ENCODE measurements at places on chromosomes 5 and 9.

- DNase-seq = no peak
These were observed 13.8 kb upstream of the RANBP17 start for GRCh38 chr5:170848033-170848432.

DNA sequence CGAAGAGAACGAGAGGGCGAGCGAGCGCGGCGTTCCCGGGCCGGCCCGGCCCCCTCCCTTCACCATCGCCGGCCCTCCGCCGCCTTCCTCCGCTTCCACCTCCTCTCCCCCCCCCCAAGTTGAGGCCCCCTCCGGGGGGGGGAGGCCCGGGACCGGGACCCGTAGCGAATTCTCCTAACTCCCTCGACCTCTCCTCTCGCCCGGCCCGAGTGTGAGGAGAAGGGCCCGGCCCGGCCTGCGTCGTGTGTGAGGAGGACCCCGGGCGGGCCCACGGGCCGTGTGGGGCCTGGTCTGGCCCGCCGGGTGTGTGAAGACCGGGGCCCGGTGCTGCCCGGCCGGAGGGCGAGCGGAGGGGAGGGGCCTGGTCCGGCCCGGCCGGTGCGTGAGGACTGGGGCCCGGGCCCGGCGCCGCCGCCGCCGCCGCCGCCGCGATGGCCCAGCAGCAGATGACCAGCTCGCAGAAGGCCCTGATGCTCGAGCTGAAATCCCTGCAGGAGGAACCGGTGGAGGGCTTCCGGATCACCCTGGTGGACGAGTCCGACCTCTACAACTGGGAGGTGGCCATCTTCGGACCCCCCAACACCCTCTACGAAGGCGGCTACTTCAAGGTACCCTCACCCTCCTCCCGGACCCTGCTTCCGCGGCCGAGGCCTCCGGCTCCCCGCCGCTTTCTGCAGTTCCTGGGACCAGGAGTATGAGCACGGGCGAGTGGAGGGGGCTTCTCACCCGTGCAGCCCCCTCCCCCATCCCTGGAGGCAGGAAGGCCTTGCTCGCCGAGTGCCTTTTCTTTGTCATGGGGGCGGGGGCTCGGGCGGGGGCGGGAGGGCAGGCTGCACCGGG lies 587 bp downstream of the UBE2R2 start:
- no peak for DNase-seq

DNA sequence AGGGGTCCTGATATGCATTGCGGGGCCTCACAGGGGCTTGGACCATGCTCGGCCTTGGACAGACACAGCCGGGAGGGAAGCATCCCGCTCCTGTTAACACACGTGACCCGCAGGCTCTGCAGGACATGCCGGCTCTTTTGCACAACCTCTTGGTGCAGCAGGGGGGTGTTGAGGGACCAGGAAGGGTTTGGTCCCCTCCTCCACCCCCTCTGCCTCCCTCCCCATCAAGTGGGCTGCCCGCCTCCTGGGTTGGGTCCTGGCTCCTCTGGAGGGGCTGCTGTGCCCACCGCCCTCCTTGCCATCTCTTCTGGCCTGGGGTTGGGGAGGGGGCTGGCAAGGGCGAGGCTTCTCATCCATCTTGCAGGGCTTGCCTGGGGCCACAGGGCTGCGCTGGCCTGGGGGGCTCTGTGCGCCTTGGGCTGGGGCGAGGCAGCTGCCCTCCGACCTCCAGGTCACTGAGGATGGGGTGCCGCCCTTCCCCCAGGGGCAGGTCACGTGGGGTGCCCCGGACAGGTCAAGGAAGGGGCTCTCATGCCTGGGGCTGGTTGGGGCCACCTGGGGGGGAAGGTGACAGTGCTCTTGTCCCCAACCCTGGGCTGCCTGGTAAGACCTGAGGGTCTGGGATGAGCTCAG lies 16.8 kb upstream of the SLC9A3 start:
- DNase-seq = no peak

DNA sequence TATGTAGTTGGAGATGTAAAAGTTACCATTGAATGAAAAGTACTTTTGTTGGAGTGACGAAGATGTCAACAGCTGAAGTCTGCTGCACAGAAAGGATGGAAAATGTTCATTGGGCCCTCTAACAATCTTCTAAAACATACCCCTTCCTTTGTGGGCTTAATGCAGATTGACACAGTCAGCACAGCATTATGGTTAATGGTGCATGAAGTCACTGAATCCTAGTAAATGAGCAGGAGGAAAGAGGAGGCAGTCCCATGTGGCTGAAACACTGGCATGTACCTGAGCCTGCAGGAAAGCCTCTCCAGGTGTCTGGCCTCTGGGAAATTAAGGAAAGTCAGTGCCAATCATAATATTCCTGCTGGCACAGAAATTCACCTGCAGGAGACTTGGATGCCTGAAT lies 153.8 kb downstream of the ARL15 start:
- no peak for DNase-seq

DNA sequence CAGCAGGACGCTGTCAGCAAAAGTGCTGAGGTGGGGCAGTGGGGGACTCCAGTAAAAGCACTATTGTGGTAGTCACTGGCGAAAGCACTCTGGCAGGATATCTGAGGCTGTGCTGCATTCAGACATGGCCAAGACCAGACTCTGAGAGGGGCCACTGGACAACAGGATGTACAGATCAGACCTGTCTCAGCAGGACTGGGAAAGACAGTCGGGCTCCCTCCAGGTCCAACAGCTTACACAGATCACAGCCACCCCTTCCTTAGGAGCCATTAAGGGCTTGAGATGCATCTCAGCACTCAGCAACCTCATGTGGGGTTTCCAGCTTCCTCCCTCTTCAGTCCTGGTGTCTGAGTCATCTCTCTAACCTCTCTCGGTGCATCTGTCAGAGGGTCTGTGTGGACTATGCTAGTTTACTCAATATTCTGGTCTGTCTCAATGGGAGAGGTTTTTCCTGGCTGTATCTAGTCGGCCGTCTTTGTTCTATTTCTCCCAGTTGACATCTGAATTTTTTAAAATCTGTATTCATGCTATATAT lies 154.5 kb downstream of the CWC27 start:
- DNase-seq = no peak

GRCh38 chr5:148978370-148979082 lies 84.3 kb downstream of the SH3TC2 start:
- no peak for DNase-seq

- no peak for DNase-seq
These were observed 7.6 kb downstream of the ARPC5L start for GRCh38 chr9:124869466-124869985.

GRCh38 chr5:10735569-10736276 lies 25.3 kb downstream of the DAP start:
- DNase-seq = no peak

DNA sequence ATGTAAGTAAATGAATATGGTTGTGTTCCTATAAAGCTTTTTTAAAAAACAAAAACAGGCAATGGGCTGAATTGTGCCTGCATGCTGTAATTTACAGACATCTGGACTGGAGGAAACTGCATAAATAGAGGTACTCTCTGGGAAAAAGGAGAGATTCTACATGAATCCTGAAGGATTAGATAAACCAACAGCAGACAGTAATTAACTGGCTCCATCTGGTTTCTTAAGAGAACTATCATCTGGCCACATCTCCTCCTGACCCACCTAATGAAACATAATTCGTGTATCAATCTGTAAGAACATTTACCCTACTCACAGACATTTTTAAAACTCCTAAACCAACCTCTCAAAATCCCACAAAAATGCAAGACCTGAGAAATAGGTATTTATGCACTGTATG lies 528.1 kb upstream of the ST8SIA4 start:
- no peak for DNase-seq

DNA sequence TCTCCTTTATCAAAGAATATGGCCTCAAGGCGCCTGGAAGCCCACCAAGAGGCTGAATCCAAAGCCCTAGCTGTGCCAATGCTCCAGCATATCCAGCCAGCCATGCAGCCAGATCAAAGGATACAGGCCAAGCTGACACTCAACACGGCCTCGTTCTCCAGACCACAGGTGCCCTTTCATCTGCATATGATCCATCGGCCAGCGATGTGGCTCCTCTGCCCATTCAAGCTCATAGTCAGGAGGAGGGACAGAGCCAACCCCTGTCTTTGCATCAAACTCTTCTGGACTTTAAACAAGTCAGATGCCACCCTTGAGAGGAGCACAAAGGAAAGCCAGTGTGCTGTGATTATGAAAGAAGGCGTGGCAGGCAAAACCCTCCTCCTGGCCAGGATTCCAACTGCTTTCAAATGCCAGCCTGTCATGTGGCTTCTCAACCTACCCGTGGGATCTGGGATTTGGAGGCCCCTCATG lies 42.5 kb downstream of the ADAM19 start:
- no peak for DNase-seq

GRCh38 chr5:127431977-127432585 lies 85.4 kb upstream of the PRRC1 start:
- no peak for DNase-seq

DNA sequence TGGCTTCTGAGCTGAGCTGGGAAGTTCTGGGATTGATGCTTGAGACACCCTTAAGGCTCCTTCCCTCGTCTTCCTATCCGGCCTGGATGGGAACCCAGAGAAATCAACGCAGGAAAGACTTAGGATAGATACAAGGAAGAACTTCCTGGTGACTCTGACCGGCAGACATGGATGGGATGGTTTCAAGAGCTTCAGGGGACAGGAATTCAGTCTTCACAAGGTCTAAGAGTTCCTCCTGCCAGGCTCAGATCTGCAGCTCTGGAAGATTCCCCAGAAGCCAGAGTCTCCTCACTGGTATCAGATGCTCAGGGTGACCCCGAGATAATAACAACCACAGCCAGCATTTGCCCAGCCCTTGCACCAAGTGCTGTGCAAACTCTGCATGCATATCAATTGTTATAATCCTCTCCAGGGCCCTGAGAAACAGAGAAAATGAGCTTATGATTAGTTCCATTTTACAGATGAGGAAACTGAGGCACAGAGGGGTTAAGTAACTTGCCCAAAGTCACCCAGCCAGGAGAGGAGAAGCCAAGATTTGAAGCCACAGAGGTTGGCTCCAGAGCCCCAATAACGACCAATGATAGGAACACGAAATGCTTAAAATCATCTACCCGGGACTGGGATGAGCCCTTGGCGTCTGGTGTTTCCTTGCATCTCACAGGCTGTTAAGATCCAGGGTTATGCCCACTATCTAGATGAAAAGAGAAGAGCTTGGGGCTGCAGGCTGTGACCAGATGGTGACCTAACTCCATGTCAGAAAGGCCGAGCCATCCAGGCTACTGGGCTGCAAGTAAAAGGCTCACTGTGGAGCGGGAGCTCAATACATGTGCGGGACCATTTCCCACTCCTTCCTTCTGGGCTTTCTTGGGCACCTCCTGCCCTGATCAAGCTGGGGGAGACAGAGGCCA lies 119.8 kb downstream of the C9orf50 start:
- no peak for DNase-seq

GRCh38 chr5:44862808-44863207 lies 54.1 kb downstream of the MRPS30 start:
- no peak for DNase-seq

DNA sequence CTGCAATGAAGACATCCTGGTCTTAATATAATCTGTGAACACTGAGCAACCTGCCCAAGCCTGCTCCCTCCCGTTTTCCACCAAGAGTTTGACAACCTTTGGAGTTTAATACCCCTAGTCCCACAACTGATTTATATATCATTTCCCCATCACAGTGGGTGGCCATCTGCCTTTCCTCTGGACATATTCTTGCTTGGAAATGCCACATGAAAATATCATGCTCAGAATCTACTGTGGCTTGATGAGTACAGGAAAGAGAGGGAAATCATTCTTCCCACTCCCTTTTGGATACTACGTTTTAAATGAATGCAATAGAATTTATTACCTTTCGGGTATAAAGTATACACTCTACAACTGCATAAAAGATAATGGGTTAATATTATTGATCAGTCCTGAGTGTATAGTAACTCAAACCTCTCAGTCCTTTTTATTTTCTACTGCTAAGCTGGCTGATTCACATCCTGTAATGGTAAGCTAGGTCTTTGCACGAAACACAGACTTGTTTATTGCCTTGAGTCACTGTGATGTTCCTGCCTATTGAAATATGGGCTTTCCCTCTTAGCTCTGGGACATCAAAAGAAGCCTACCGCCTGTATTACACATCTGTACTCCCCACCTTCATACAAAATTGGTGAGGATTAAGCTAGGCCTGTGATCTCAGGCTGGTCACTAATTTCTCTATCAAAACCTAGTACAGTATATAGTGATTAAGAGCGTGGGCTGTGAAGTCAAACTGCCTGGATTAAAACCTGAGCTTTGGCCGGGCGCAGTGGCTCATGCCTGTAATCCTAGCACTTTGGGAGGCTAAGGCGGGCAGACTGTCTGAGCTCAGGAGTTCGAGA lies 67.6 kb upstream of the NR5A1 start:
- no peak for DNase-seq

DNA sequence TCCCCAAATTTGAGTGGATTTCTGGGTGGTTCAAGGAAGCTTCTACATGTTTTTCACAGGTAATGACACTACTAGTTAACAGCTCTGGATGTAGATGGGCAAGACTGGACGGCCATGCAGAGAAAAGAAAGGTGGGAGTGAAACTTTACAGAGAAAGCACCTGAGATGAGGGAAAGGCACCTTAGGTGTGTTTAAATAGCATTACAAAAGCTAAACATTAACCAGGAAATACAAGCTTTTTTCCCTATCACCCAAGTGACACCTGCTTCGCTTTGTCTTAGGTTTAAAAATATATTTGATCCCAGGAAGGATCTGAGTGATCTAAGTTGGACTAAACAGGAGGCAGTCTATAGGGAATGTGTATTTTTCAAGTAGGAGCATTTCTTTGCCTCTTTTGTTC lies 8.3 kb downstream of the C9orf152 start:
- no peak for DNase-seq

- no peak for DNase-seq
These were observed 15.2 kb downstream of the TSTD2 start for GRCh38 chr9:97617939-97618416.

DNA sequence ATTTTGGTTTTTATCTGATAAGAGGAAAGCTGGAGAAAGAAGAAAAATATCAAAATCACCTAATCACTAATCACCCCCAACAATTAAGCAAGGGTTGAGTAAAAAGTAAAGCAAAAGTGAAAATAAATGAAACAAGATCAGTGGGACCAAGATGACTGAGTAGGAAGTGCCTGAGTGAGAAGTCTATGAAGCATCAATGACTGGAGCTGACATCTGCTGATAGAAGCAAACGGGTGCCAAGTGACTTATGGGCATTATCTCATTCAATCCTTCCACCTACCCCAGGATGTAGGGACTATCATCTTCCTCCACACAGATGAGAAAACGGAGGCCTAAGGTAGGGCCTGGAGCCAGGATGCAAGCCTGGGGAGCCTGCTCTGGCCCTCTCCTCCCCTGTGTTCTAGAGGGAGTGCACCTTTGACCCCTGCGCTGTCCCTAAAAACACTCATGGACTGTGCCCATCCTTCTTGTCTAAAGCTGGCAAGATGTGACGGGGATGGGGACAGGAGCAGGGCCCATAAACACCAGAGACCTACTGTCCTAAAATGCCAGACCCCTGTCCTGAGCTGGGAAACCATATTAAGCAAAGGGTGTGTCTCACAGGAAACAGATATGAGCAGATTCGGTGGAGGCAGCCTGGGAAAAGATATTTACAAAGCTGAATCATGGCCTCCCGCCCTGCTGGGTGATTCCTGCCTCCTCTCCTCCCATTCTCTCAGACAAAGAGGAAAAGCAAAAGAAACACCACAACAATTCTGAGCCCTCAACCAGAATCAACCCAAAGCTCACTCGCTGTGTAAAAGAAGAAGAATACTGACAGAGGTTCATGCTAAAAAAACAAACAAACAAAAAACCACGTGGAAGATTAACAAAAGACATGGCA lies 116.0 kb downstream of the AUH start:
- DNase-seq = no peak

Data from SK-N-MC (cell line).